ENCODE measurements at places on chromosomes 5 and 9. TPM values are rescaled to one million over a fixed set of nuclear protein-coding genes. Genes with fewer than 3 reads are reported as not detected.

RASGEF1C gene
- 2.5 TPM for total RNA-seq

FAXDC2 gene
- 23.6 TPM for total RNA-seq

SEMA5A gene
- 22.3 TPM for total RNA-seq

OR1N2 gene
- not detected for total RNA-seq

PAEP gene
- 2.7 TPM for total RNA-seq

KIF3A gene
- 4.9 TPM for total RNA-seq

GRCh38 chr5:58979090-58979489 is 396.2 kb downstream of the RAB3C start:
- DNase-seq: no peak

GRCh38 chr9:136710543-136710942 is 1.8 kb upstream of the DIPK1B start:
- DNase-seq: no peak

GRCh38 chr5:149432911-149433401 is 53.9 kb upstream of the IL17B start:
- no peak for DNase-seq

DNA sequence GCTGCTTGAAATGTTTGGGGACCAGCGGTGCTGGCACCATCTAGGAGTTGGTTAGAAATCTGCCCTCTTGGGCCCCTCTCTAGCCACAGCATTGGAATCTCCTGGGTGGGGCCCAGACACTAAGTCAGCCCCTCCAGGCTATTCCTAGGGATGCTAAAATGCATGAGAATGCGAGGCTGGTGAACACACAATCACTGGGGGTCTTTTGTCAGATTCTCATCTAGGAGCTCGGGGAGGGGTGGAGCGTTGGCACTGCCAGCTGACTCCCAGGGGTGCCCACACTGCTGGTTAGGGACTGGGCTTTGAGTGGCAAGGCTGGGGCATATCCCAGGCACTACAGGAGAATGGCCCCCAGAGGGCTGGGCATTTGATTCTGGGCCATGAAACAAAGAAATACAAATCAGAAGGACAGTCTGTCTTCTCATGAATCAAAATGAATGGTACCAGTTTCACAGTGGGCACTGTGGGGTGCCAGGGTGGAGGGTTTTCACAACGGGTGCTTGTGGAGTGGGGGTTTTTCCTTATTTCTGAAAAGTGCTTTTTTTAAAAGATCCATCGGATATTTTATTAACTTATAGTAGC is 127.8 kb upstream of the RAPGEF1 start:
- DNase-seq: no peak

DNA sequence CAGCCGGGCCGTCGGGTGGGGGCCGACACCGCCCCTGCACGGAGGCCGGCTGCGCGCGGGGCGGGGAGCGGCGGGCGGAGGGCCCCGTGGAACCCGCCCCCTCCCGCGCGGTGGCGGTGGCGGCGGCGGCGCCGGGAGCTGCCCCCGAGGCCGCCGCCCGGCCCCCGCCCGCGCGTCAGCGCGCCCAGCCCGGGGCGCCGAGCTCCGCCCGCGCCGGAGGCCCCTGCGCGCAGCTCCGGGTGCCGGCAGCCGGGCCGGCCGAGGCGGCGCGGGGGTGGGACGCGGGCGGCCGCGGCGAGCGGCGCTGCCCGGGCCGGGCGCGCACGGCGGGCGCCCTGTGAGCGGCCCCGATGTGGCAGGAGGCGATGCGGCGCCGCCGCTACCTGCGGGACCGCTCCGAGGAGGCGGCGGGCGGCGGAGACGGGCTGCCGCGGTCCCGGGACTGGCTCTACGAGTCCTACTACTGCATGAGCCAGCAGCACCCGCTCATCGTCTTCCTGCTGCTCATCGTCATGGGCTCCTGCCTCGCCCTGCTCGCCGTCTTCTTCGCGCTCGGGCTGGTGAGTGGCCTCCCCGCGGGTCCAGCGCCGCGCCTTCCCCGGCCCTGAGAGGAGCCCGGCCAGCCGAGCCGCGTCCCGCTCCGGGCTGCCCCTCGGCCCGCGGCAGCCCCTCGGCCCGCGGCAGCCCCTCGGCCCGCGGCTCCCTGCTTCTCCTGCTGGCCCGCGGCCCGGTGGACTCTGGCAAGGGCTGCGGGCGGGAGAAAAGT is at the start of gene ADCY2:
ADCY2 (plus strand) TSS at position 192 of the 766 bp plus-strand sequence; CDS start at position 351, 159 bp downstream.
- no peak for DNase-seq

DNA sequence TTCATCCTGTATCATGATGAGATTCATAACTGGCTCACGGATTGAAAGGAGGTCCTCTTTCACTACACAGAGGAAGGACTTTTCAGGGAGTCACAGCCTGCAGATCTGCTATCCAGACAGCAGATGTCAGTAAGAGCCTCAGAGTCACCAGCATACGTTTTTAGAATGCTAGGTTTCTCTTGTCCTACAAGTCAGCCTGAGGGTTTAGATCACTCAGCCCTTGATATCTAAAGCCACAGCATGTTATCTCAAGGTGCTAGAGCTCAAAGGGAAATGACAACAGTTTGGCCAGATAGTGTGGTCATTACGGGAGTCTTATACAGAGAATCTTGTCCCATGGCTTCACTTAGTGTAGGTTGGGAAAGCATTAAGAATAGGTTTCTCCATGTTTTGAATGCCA is 30.9 kb upstream of the SLC46A2 start:
- no peak for DNase-seq

All from lower leg skin (tissue), 4 donors.